Central memory CD4-positive, alpha-beta T cell (primary cell): ENCODE measurements at places on chromosomes 12 and 14.

GRCh38 chr12:25293653-25294052, 42.9 kb upstream of the KRAS start:
- DNase-seq = no peak

DNA sequence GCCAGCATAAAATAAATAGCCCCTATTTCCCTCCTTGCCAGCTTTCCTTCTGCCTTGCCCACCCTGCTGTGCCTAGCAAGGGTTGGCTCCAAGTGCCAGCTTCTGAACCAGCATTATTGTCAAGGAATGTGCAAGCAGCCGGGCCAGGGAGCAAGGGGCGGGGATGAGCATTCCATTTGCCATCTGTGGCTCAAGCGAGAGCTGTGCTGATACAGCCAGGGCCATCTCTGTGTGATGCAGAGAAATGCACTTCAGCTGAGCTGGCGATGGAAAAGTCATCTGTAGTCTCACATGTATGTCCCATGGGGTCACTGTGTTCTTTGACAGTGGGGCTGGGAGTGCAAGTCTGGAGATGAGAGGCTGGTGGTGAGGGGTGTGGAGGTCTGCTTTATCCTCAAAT, 137.3 kb downstream of the SUDS3 start:
- DNase-seq = no peak

DNA sequence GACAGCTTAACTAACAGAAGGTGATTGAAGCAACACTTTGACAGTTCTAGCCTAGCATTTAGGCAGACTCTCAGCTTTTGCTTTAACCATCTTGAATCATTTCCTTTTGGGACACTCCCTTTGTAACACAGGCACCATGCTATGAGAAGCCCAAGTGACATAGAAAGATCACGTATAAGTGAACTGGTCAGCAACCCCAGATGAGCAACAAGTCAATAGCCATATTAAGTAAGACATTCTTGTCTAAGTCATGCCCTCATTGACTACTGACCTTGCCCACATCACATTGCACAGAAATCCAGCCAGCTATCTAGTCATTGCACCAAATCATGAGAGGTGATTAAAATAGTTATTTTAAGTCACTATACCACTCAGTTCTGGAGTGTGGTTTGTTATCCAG, 476.8 kb downstream of the TRHDE start:
- no peak for DNase-seq

DNA sequence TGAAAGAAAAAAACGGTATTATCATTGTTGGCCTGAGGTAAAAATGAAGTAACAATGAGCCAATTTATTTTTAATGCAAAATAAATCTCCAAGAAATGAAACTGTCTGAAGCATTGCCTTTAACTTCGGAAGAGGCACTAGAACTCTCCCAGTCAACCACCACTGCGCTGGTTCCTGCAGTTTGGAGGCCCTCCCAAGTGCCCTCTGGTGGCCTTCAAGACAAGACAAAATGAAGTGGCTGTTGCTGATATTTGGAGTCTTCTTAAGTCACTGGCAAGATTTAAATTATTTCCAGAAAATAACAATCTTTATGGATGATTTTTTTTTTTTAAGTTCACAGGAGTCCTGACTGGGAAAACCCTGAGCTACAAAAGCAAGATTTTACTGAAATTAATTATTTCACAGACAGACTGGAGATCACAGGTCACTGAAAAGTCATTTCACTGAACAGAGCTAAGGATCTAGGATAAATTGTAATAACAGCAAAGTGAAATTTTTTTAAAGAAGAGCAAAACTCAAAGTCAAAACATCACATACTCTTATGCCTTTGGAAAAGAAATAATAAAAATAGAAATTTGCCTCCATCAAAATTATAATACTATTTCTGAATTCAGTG, 58.2 kb downstream of the DICER1 start:
- DNase-seq = peak; percentile 21

GRCh38 chr12:91617818-91618217, 435.2 kb upstream of the DCN start:
- no peak for DNase-seq
